ENCODE measurements at places on chromosomes 1 and 21. TPM values are rescaled to one million over a fixed set of nuclear protein-coding genes. Genes with fewer than 3 reads are reported as not detected.

- H3K4me1 ChIP-seq, result no peaks in the 10 kb centered on the region
- DNase-seq, result no peak
- H3K27me3 ChIP-seq, result no peaks in the 10 kb centered on the region
- H3K27ac ChIP-seq, result no peak overlapping the region
- H3K4me3 ChIP-seq, result no peak overlapping the region
Measured at GRCh38 chr1:42433369-42433768, 22.5 kb downstream of the ZMYND12 start.

SPRR1B gene
- total RNA-seq, result not detected

- no peaks in the 10 kb centered on the region for H3K4me1 ChIP-seq
- DNase-seq, result no peak
- H3K27me3 ChIP-seq, result no peaks in the 10 kb centered on the region
Measured at GRCh38 chr1:60134716-60135115, 61.1 kb upstream of the C1orf87 start.

GRCh38 chr1:240074908-240075307 lies 16.8 kb upstream of the FMN2 start:
- H3K27ac ChIP-seq, result no peak overlapping the region
- no peak overlapping the region for H3K4me3 ChIP-seq
- no peak for DNase-seq
- H3K36me3 ChIP-seq, result no peaks in the 10 kb centered on the region

- no peak overlapping the region for H3K4me3 ChIP-seq
- H3K27me3 ChIP-seq, result no peaks in the 10 kb centered on the region
Measured at GRCh38 chr1:36885540-36886357, 148.6 kb downstream of the GRIK3 start.

GRCh38 chr21:43880111-43880985 lies 15.3 kb downstream of the AGPAT3 start:
- DNase-seq, result no peak
- H3K4me1 ChIP-seq, result peaks cover 12% of the 10 kb centered on the region
- H3K36me3 ChIP-seq, result no peaks in the 10 kb centered on the region
- peak overlapping the region; percentile 26 for H3K27ac ChIP-seq
- H3K4me3 ChIP-seq, result no peak overlapping the region

DNA sequence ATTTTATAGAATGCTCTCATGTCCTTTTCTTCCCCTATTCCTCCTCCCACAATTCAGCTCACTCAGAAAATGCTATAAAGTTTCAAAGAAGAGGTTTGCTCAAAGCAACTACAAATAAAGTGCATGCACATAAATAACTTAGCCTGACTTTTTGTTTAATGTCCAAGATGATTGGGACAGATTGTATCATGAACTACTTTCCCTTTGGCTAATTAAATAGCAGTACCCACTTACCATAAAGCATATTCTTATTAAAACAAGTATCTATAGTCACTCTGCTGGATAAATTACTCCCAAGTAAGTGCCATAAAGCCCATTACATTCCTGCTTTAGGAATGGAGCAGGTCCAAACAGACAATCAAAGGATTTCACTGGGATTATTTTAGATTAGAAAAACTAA lies 576.0 kb downstream of the LMO4 start:
- no peaks in the 10 kb centered on the region for H3K36me3 ChIP-seq
- DNase-seq, result no peak
- no peaks in the 10 kb centered on the region for H3K4me1 ChIP-seq
- H3K4me3 ChIP-seq, result no peak overlapping the region

- H3K27ac ChIP-seq, result peak overlapping the region; percentile 92
- peak overlapping the region; percentile 6 for H3K4me3 ChIP-seq
- H3K36me3 ChIP-seq, result no peaks in the 10 kb centered on the region
- peaks cover 6% of the 10 kb centered on the region for H3K4me1 ChIP-seq
Measured at GRCh38 chr1:201395936-201396335, 3.2 kb downstream of the LAD1 start.

GRCh38 chr21:28758883-28759242 lies 233.8 kb downstream of the LTN1 start:
- H3K4me1 ChIP-seq, result no peaks in the 10 kb centered on the region
- no peak for DNase-seq
- no peak overlapping the region for H3K27ac ChIP-seq
- H3K4me3 ChIP-seq, result no peak overlapping the region
- H3K36me3 ChIP-seq, result no peaks in the 10 kb centered on the region

- no peaks in the 10 kb centered on the region for H3K4me1 ChIP-seq
- no peak overlapping the region for H3K4me3 ChIP-seq
- no peaks in the 10 kb centered on the region for H3K36me3 ChIP-seq
Measured at GRCh38 chr21:41016472-41016871, 151.5 kb upstream of the BACE2 start.

GRCh38 chr1:85258536-85259117 lies 835 bp downstream of the C1orf52 start:
- no peak for DNase-seq
- H3K27ac ChIP-seq, result no peak overlapping the region
- H3K4me1 ChIP-seq, result peaks cover 2% of the 10 kb centered on the region
- peak overlapping the region; percentile 72 for H3K4me3 ChIP-seq

GRCh38 chr1:226107471-226108460 lies 45.2 kb downstream of the H3-3A start:
- peaks cover 8% of the 10 kb centered on the region for H3K4me1 ChIP-seq
- no peaks in the 10 kb centered on the region for H3K27me3 ChIP-seq
- no peak overlapping the region for H3K27ac ChIP-seq
- no peak for DNase-seq

DNA sequence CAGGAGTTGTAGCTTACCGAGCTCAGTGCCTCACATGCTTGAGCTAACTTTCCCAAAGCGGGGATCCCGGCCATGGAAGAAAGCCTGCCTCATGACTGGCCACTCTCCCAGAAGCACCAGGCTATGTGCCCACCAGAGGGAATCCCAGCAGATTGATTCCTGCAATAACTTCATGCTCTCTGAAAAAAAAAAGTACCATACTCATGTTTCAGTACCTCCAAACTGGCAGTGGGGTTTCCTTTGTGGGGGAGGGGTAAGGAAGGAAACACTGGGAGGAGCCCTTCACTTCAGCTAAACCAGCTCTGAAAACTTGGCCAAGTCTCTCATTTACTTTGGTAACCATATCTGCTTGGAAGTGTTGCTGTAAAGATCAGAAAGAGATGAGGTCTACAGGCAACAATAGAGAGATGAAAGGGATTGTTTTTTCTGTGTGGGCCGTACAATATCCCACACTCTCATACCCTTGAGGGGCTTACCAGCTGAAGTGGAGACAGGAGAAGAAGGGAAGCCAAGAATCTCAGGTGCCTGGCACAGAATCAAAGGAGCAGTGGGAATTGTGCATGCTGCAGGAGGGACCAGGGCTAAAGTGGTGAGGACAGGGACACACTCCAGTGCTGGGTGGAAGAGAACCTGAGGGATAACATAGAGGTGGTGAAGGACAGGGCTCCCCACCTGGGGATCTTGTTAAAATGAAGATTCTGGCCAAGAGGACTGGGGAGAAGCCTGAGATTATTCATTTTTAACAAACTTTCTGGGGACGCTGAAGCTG lies 42.4 kb upstream of the TACSTD2 start:
- H3K27ac ChIP-seq, result no peak overlapping the region
- H3K36me3 ChIP-seq, result no peaks in the 10 kb centered on the region
- no peak overlapping the region for H3K4me3 ChIP-seq
- DNase-seq, result no peak
- no peaks in the 10 kb centered on the region for H3K4me1 ChIP-seq

- no peaks in the 10 kb centered on the region for H3K4me1 ChIP-seq
- H3K27me3 ChIP-seq, result no peaks in the 10 kb centered on the region
- H3K36me3 ChIP-seq, result no peaks in the 10 kb centered on the region
- no peak overlapping the region for H3K4me3 ChIP-seq
- no peak for DNase-seq
- no peak overlapping the region for H3K27ac ChIP-seq
Measured at GRCh38 chr1:230698130-230698529, 15.8 kb downstream of the AGT start.

DNA sequence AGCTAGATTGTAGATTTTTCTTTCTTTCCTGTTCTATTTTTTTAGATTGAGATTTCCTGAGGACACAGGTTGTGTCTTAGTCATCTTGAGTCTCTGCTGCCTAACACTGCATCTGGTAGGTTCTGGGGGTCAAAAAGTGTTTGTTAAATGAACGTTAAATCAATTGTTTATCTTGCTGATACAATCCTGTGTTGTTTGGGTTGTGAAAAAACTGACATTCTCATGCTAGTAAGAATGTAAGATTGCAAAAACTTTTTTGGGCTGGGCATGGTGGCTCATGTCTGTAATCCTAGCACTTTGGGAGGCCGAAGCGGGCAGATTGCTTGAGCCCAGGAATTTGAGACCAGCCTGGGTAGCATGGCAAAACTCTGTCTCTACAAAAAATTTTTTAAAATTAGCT lies 3.4 kb downstream of the CTSK start:
- no peak for DNase-seq
- no peak overlapping the region for H3K4me3 ChIP-seq
- H3K27me3 ChIP-seq, result no peaks in the 10 kb centered on the region
- no peaks in the 10 kb centered on the region for H3K4me1 ChIP-seq
- H3K27ac ChIP-seq, result no peak overlapping the region

ANKRD35 gene
- 0.59 TPM for total RNA-seq

DNA sequence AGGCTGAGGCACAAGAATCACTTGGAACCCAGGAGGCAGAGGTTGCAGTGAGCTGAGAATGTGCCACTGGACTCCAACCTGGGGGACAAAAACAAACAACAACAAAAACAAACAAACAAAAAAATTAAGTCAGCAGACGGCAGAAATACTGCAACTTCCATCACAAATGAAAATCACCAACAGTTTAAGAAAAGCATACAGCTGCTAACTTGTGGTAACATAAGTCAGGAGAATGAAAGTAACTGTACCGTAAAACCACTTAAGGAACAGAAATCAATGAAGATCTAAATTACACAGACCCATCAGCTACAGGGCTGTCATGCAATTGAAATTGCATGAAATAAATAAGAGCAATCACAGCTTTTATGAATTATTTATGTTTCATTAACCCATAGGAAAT lies 25.0 kb downstream of the MCOLN2 start:
- no peak overlapping the region for H3K27ac ChIP-seq
- DNase-seq, result no peak
- H3K4me1 ChIP-seq, result no peaks in the 10 kb centered on the region

FCMR gene
- 2.7 TPM for total RNA-seq

DNA sequence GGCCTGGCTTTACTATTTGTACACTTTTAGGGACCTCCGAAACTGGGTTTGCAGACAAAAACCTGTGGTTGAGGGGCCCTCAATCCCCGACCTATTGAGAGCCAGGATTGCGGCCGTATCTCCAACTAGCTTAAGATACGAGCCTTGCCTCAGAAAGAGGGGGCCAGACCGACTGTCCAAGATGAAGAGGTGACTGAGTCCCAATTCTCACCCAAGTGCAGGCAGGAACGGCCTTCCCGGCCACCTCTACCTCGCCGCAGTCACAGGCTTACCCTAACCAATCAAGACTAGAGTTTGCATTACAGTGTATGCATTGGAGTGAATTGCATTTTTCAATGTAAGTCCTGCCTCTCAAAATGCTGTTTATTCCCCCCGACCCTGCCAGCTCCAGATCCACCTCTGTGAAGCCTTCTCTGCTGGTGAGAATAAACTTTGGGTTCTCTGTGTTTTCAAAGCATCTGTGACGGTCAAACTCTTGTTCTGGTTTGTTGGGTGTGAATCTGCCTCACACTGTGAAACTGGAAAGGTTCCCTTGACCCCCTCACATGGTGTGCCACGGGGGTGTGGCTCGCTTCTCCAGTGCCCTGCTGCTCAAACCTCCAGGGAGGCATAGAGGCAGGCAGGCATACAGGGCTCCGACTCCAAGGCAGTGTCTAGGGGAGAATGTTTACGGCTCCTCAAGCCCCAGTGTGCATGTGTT lies 62.2 kb upstream of the WLS start:
- H3K4me3 ChIP-seq, result no peak overlapping the region
- H3K4me1 ChIP-seq, result no peaks in the 10 kb centered on the region
- no peak for DNase-seq
- H3K36me3 ChIP-seq, result no peaks in the 10 kb centered on the region
- no peaks in the 10 kb centered on the region for H3K27me3 ChIP-seq

DNA sequence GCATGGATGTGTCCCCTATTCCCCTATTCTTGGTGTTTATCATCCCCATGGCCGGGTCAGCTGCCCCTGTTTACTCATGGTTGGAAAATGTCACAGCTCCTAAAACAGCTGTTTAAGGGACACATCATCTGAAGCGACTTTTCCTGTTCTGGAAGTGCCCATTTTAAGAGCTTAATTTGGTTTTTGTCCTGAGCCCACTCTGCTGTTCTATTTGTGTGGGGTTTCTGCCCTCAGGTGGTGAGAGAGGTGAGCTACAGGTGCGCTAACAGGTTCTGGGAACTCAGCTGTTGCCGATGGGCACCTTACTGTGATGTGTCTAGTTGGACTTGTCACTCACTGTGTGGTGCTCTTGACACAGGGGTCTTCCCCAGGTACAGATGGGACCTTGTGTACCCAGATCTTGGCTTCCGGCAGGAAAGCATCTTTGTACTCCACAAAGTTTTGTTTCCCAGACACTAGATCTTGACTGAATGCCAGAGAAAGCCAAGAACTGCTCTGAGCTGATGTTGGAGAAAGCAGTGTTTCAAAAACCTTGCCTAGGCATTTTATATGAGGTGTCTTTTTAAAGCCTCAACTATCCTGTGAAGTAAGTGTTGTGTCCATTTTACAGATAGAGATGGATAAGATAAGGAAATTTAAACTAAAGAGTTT lies 59.0 kb upstream of the CD1D start:
- H3K36me3 ChIP-seq, result no peaks in the 10 kb centered on the region
- H3K4me1 ChIP-seq, result peaks cover 7% of the 10 kb centered on the region
- H3K27me3 ChIP-seq, result no peaks in the 10 kb centered on the region
- no peak overlapping the region for H3K4me3 ChIP-seq
- H3K27ac ChIP-seq, result no peak overlapping the region
- DNase-seq, result peak; percentile 47
